Naive B cell (primary cell): ENCODE measurements at places on chromosomes 3 and 15.

DNA sequence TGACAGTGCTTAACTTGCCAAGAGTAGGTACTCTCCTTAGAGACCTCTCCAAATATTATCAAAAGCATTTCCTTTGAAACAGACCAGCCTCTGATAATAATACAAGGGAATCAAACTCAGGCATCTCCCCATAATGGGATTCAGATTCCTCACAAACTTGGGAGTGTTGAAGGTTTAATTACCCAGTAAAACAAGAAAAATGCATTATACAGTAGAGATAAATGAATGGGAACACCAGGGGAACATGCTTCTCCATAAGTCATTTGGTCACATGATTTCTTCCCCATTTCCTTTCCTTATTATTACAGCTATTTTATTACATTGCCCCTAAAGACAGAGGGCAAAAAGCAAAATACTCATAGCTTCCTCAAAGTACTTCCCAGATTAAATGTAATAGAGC lies 325.0 kb upstream of the CDIN1 start:
- DNase-seq: no peak

- no peak for DNase-seq
These were observed 187.2 kb downstream of the SHQ1 start for GRCh38 chr3:72661115-72661457.

GRCh38 chr3:61956236-61956635 lies 394.9 kb downstream of the PTPRG start:
- DNase-seq: no peak

DNA sequence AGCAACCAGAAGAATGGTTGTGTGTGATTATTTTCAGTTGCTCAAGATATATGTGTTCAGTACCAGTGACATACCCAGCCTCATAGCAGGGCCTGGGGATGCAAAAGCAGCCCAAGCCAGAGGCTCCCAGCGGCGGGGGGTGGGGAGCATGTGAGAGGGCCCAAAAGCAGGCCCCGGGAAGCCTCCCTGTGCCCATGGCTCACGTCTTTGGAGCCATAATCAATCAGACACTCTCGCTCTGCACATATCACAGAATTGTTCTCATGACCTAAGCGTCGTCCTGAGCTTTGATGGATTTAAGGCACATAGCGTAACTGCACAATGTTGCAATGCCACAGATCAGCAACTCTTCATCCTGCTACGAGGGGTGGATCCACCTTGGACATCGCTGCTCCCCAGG lies 20.8 kb downstream of the KLHL25 start:
- no peak for DNase-seq
